ENCODE measurements at places on chromosomes 11 and 22. TPM values are rescaled to one million over a fixed set of nuclear protein-coding genes. Genes with fewer than 3 reads are reported as not detected.

DNA sequence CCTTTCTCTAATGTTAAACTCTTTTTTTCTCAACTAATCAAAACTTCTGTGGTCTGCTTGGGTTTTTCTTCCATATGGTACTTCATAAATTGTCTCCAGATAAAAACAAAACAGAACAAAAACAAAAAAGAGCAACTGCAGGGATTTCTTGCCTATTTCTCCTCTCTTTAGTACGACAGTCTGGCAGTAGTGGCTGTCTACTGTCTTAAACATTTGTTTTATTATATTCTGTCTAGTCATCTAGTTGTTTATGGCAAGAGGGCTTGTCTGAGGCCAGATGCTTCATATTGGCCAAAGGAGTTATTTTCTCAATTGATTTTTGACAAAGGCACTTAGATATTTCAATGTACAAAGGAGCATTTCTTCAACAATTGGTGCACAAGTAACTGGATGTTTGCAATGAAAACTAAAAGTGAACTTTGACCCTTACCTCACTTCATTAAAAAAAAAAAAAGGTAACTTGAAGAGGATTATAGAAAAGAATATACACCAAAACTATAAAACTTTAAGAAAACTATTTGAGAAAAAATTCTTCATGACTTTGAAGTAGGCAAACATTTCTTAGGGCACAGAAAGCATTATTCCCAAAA is 404.2 kb downstream of the LUZP2 start:
- no peak overlapping the region for H3K27ac ChIP-seq
- no peak overlapping the region for H3K4me3 ChIP-seq
- no peak for DNase-seq
- H3K4me1 ChIP-seq: no peaks in the 10 kb centered on the region

DNA sequence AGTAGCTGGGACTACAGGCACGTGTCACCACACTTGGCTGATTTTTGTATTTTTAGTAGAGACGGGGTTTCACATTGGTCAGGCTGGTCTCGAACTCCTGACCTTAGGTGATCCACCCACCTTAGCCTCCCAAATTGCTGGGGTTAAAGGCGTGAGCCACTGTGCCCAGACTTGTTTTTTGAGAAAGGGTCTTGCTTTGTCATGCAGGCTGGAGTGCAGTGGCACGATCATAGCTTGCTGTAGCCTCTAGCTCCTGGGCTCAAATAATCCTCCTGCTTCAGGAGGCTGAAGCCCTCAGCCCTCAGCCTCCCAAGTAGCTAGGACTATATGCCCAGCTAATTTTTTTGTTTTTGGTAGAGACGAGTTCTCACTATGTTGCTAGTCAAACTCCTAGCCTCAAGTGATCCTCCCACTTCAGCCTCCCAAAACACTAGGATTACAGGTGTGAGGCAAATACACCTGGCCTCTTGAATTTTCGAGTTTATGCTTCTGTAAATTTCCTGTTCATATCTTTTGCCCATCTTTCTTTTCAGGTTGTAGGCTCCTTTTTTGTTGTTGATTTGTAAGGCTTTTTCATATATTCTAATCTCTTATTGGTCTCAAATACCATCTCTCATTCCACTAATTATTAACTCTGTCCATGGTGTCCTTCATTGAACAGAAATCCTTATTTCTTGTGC is 3.4 kb upstream of the RBM4B start:
- no peaks in the 10 kb centered on the region for H3K27me3 ChIP-seq
- no peak overlapping the region for H3K27ac ChIP-seq
- DNase-seq: no peak
- peaks cover 14% of the 10 kb centered on the region for H3K4me1 ChIP-seq
- no peaks in the 10 kb centered on the region for H3K36me3 ChIP-seq
- H3K4me3 ChIP-seq: no peak overlapping the region

DNA sequence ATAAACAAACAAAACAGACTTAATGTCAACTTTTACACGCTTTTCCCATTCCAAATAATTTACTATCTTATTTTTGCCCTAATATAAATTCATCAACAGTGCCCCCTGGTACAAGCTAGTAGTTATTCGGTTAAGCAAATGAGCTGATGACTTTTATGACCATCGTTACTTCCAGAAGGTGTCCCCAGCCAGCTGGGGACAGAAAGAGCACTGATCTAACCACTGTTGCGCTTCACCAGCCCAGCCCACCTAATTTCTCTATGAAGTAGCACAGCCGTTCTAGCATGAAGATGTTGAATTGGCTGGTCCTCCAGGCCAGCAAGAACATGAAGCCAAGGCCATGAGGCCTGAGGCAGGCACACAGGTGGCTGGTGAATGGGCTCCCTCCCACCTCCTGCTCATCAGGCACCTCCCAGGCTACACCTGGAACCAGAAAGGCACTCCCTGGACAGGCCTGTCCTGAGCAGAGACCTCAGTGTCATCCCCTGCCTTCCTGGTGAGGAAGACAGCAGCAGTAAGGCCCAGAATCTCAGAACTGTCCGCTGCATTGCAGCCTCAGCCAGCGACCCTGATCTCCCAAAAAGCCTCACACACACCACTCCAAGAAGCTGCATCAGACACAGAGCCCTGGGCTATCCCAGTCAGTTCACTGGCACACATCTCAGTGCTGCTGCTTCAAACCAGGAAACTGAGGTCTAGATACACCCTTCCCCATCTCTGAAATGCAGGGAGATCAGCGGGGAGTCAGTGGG is 12.9 kb downstream of the GNB1L start:
- H3K27ac ChIP-seq: no peak overlapping the region
- H3K36me3 ChIP-seq: no peaks in the 10 kb centered on the region
- H3K27me3 ChIP-seq: no peaks in the 10 kb centered on the region

DNA sequence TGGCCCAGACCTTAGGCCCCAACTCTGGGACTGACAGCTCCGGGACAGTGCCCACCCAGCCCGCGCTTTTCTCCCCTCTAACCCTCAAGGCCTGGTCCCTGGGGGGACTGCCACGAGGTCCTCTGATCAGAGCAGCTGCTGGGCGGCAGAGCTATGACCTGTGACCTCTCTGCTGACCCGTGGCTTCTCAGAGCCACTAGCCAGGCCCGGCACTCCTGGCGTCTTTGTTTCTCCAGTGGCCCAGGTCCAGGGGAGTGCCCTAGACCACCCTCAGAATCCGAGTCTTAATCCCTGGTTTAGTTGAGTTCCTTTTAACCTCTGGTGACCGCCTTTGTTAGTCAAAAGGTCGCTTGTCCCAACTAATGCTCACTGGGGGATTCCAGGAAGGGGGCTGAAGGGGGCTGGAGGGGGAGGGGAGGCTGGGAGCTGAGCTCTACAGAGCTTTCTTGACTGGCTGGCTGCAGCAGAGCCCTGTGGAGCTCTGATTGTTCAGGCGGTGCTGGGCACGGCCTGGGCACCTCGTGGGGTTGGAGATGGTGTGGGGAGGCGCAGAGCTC is 1.2 kb downstream of the FBLN1 start:
- H3K27me3 ChIP-seq: no peaks in the 10 kb centered on the region
- DNase-seq: no peak
- H3K4me3 ChIP-seq: no peak overlapping the region
- H3K4me1 ChIP-seq: no peaks in the 10 kb centered on the region

- H3K36me3 ChIP-seq: peaks cover 18% of the 10 kb centered on the region
- H3K27ac ChIP-seq: no peak overlapping the region
- H3K4me1 ChIP-seq: peaks cover 6% of the 10 kb centered on the region
- H3K27me3 ChIP-seq: no peaks in the 10 kb centered on the region
- no peak for DNase-seq
Measured at GRCh38 chr11:34936945-34937629, 20.7 kb downstream of the PDHX start.

The PDGFD gene
- polyA plus RNA-seq: 0.05 TPM

The OR10D3 gene
- polyA plus RNA-seq: not detected

The OR6A2 gene
- not detected for polyA plus RNA-seq

The APBB1 gene
- 293 TPM for polyA plus RNA-seq

Data from naive thymus-derived CD4-positive, alpha-beta T cell (primary cell).